ENCODE measurements at places on chromosomes 7 and 10.

DNA sequence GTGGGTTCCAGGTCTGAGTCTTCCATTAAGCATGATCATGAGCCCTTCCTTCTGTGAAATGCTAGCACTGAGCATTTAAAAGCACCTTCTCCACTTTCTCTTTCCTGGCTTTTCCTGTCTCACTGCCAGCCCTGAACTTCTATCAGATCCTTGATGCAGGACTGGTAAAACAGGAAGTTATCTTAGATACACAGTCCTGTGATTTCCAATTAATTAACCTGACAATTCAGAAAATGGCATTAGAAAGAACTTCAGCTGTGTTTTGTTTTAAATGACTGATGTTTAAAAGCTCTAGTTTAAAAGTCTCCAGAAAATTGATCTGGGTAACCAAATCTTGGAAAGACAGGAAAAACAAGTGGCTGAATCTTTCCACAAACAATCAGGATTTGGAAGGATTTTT lies 79.0 kb upstream of the MACROH2A2 start:
- no peak for DNase-seq

GRCh38 chr10:84698989-84699388 lies 370.6 kb downstream of the CCSER2 start:
- DNase-seq: no peak

- DNase-seq: no peak
Measured at GRCh38 chr7:30464231-30464671, 14.3 kb downstream of the NOD1 start.

- DNase-seq: peak; percentile 34
Measured at GRCh38 chr7:44116789-44117666, 6.3 kb downstream of the POLD2 start.

- DNase-seq: no peak
Measured at GRCh38 chr7:127534636-127535035, 50.8 kb downstream of the GCC1 start.

DNA sequence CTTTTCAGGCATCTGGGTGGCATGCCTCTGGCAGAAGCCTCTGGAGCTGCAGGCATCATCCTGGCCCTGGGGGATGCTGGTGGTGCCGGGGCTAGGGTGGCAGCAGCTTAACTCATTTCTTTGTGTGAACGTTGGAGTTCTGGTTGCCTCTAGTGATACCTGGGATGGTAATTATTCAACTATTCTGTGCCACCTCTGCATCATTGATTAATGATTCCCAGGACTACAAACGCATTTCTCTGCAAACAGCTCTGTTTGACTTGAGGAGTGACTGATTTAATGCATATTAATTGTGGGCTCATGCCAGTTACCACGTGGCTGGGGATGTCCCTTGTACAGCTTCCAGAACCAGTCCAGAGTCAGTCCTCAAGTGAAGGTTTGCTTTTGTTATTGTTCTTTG lies 55.9 kb downstream of the LRRC18 start:
- DNase-seq: no peak

DNA sequence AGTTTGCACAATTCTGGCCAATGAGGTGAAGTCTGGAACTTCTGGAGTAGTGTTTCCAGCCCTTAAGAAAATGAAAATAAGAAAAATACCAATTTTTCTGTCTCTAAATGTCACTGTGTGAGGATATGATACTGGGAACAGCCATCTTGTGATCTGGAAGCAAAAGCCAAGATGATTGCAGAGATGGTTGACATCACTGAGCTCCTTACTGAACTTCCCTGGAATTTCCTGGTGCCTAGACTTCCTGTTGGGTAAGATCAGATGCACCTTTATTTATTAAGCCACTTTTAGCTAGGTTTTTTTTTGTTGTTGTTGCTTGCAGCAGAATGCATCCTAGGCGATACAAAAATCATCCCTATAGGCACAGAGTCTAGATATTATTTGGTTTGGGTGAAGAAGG lies 27.3 kb upstream of the INHBA start:
- DNase-seq: no peak

DNA sequence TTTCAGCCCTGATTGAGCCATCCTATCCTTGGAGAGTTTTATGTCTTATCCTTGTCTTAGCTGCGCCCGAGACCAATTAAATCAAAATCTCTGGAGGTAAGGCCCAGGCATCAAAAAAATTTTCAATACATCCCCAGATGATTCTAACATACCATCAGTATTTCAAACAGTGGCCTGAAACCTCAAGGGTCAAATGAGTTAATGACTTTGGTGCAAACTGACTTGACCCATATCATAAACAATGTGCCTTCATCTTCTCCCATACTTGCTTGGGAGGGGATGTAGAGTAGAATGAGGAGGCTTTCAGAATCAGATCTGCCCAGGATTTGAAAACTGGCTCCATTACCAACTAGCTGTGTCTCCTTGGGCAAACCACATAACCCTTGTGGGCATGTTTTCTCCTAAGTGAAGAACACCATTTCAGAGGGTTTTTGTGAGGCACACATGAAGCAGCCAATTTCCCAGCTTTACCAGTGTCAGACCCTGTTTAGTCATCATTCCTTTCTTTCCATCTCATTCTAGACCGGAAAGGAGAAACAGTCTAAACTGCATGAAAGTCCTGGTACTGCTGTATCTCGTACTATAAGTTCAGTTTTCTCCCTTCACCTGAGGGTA lies 35.7 kb upstream of the ATXN7L1 start:
- DNase-seq: no peak

GRCh38 chr7:143490717-143491306 lies 13.1 kb downstream of the TAS2R41 start:
- no peak for DNase-seq

- no peak for DNase-seq
Measured at GRCh38 chr10:11631890-11632587, 20.6 kb upstream of the USP6NL start.

DNA sequence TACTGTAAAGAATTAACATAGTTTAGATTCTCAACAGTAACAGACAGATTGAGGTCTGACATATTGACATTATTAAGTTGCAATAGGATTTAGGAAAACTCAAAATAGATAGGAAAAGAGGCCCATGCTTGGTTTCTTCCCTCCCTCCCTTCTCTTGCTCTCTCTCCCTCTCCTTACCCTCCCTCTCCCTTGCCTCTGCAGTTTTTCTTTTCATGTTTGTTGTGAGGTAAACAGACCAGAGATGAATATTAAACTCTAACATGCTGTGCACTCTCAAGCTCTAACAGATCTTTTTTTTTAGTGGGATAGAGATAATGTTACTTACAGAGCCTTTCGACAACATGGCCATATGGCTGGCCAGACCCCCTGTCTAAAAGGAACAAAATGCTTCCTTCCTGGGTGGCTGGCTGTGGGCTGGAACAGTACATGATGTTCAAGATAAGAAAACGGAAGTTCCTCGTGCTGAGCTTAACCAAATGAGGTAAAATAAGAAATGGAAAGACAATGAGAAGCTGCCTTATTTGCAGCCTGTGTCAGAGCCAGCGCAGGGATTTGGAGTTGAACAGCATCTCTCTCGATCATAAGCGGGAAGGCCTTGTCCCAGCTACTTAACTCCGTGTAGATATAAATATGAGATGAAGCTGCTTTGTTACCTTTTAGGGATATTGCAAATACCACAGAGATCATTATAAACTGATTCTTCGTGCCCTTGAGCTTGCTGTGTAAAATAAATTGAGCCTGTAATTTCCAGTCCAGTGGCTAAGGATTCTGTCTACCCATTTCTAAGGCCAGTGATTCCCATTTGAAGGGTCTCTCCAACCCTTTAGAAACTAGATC lies 391.9 kb upstream of the NPVF start:
- peak; percentile 71 for DNase-seq

DNA sequence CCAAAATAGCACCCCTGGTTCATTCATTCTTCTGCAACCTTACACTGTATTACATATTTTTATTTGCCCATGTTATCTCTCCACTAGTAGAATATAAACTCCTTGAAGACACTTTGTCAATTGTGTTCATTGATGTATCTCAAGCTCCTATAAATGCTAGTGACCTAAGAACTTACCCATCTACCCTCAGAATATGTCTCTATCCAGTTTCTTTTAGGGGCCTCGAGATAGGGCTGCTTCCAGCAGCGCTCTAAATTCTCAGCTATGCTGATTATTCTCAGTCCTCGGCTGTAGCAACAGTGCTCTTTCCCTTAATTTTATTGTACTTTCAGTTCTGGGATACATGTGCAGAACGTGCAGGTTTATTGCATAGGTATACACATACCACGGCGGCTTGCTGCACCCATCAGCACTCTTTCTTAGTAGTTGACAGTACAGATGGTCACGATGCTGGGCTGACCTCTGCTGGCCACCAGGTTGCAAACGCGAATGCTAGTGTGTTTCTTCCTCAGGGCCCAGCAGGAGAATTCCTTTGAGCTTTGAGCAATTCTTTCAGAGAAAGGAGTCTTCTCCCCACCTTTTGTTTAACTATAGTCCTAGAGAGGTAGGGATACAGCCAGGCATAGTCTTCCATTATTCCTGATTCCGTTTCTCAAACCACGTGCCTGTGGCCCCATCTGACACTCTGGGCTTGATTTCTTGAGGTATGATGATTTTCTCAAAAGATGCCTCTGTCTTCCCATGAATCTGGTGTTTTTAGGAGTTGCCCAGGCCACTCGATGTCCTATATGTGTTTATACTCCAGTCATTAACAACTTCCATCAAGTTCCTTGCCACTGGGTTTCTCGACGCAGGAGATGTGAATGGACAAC lies 49.1 kb upstream of the CDC14C start:
- peak; percentile 11 for DNase-seq

DNA sequence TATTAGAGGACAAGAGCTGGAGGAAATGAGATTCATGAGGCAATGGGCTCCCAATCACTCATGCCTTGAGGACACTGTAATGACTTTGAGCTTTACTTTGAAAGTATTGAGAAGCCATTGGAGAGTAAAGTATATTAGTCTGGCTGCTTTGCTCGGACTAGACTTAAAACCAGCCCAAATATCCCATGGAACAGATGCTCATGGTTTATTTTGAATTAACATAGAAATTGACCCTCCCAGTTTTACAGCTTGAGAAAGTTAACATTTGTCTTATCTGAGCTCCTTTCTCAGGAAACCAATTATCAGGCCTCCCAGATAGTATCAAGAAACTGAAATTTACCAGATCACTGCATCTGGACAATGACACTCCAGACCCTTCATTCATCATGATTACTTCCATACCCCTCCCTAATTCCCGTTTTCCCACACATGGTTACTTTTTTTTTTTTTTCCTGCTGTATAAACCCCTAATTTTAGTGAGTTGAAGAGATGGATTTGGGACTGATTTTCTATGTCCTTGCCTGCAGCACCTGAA lies 270.8 kb upstream of the SMIM30 start:
- no peak for DNase-seq
